ENCODE measurements at places on chromosomes 13 and 19. TPM values are rescaled to one million over a fixed set of nuclear protein-coding genes. Genes with fewer than 3 reads are reported as not detected.

SYT3 gene
- under 0.01 TPM for polyA plus RNA-seq

CYP4F8 gene
- polyA plus RNA-seq = not detected

DLL3 gene
- 0.17 TPM for polyA plus RNA-seq

DPF1 gene
- polyA plus RNA-seq = 1.4 TPM

- no peak for DNase-seq
These were observed 16.9 kb upstream of the TFDP1 start for GRCh38 chr13:113567681-113568080.

DNA sequence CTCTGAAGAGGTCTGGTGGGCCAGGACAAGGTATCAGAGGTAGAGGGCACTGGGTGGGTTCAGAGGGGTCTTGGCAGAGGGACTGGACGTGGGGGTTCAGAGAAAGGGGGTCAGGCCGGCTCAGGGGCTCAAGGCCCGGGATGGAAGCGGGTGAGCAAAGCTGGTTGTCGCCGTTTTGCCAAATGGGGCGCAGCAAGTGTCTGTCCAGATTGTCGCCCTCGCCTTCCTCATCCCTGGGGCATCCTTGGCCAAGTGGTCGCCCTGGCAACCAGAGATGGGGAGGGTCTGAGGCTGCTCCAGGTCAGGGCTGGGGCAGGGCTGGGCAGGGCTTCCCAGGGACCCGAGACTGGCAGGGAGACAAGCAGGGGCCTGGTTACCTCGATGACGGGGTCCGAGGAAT lies 6.8 kb downstream of the DOHH start:
- no peak for DNase-seq

DNA sequence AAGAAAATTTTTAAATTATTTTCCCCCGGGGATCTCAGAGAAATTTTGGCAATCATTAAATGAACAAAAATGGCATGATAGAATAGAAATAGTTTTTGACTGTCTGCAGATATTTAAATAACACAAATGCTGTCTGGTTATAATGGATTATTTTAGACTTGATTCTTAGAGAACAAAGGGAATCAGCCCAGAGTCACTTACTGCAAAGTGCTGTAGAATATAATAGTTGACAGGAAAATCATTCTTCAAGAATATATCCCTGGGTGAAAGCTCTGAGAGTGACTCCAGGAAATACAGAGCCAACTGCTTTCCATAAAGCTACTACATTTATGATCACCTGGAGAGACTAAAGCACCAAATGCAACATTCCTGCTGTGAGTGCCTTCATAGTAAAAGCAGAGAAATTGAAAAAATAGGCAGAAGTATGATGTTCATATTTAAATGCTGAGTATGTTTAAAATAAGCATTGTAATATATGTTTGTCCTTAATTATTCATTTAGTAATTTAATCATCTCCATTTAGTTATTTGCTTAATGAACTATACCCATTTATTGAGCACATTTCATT lies 1765.8 kb downstream of the SLITRK1 start:
- DNase-seq = no peak

GRCh38 chr13:98285852-98286594 lies 109.0 kb upstream of the RNF113B start:
- DNase-seq = no peak
